SK-N-SH treated with all-trans-retinoic acid at 6 μM for 48 hours (cell line): ENCODE measurements at places on chromosomes 3 and 15.

DNA sequence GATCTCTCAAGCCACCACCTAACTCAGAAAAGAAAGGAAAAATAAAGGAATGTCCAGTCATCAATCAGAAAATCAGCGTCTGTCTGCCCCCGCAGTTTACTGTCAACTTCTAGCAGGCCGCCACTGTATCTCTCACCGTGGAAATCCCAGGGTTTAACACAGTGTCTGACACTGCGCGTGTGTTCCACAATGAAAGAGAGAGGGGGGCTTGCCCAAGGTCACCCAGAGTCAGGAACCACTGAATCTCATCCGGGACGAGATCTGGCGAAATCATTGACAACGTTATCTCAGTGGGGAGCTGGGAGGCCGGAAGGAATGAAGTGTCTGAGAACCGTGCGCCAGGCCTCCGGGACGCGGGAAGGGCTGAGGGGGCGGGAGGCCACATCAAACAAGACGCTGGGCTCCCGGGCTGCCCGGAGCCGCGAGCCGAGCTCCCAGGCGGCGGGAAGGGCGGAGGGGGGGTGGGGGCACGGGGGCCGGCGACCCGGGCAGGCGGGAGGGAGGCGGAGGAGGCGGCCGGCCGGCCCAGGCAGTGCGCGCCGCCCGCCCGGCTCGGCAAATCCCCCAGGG lies 2.2 kb upstream of the HES1 start:
- ATAC-seq, result no peak

GRCh38 chr3:51375136-51375535 lies 10.0 kb upstream of the MANF start:
- ATAC-seq, result no peak

DNA sequence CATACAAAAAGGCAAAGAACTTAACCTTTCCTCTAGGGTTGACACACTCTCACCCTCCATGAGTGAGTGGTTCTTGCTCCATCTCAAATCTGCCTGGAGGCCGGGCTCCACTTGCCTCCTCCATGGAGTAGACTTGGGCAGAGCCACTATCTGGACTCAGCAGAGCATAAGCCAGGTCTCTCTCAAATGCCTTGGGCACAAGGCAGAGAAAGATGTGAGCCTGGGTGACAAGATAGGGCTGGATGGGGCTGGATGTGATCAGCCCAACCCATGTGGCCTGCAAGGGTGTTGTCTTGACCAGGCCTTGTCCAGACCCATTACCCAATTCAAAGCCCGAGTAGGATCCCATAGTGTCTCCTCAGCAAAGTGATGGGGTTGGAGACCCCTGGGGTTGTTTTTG lies 4.2 kb upstream of the RPL29 start:
- no peak for ATAC-seq

DNA sequence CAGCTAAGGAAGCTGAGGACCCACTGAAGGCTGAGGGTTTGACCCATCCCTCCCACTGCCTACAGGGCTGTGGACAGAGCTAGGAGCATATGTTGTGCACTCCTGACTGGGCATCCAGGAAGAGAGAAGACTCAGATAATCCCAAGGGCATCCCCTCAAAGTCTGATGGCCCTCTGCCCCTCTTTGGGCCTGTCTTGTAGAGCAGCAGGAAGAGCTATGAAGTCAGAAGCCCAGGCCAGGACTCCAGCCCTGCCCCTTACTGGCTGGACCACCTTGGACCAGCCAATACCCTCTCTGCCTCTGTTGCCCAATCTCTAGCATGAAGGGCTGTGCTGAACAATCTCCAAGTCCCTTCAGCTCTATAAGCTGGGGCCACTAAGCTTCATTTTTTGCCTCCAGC lies 210.8 kb downstream of the RPLP1 start:
- no peak for ATAC-seq

- peak; percentile 100 for ATAC-seq
Observed at GRCh38 chr15:39213385-39213840, 367.5 kb upstream of the THBS1 start.

- peak; percentile 64 for ATAC-seq
Observed at GRCh38 chr15:22930782-22931484, 49.2 kb downstream of the CYFIP1 start.

GRCh38 chr3:155785662-155786295 lies 20.3 kb downstream of the C3orf33 start:
- no peak for ATAC-seq

DNA sequence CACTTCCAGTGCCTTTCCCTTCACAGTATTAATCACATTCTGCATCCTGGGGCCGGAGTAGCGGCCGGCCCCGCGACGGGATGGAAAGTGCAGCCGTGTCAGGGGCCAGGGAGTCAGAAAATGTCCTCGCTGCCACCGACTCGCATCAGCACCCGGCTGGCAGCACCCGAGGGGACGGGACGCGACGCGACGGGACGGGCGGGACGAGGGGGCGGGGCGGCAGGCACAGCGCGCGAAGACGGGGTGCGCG lies 353 bp downstream of the ATG3 start:
- peak; percentile 50 for ATAC-seq

- no peak for ATAC-seq
Observed at GRCh38 chr3:109887293-109887692, 549.9 kb upstream of the DPPA4 start.

- no peak for ATAC-seq
Observed at GRCh38 chr15:99324700-99325099, 73.4 kb downstream of the LRRC28 start.

GRCh38 chr3:157606011-157606851 lies 103.0 kb upstream of the VEPH1 start:
- peak; percentile 98 for ATAC-seq

DNA sequence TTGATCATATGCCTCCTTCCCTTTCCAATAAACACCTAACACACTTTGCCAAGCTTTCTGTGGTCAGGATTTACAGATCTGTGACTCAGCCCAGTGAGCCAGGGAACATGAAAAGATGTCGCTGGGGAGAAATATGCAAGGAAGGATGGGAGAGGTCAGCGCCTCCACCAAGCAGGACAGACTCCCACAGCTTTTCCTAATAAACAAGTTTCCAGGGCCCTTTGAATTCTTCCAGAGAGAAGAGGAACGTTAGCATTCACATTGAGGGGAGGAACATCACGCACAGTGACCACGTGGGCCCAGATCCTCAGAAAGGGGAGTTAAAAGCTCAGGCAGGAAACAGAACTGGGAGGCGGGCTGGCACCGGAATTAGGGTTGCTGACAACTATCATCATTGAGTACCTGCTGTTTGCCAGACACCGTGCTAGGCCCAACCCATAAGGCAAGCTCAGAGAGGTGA lies 33.3 kb upstream of the MRPS22 start:
- ATAC-seq, result peak; percentile 68

- no peak for ATAC-seq
Observed at GRCh38 chr3:134342259-134342658, 32.0 kb downstream of the AMOTL2 start.

GRCh38 chr3:129794311-129795185 lies 99.0 kb downstream of the TMCC1 start:
- peak; percentile 63 for ATAC-seq

DNA sequence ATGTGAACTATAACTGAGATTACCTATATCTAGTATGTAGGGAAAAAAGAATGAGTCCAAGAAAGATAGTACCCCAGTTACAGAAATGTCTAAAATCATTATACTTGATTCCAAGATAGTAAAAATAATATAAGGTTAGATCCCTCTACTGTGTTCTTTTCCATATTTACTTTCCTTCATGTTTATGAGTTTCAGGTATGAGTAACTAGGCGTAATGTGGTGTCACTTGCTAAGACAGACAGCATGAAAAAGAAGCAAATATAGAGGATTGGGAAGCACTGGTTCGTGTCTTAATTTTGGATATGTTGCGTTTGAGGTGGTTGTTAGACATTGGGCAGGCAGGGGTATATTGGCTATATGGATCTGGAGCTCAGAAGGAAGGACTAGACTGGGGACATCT lies 168.1 kb upstream of the PFN2 start:
- no peak for ATAC-seq

DNA sequence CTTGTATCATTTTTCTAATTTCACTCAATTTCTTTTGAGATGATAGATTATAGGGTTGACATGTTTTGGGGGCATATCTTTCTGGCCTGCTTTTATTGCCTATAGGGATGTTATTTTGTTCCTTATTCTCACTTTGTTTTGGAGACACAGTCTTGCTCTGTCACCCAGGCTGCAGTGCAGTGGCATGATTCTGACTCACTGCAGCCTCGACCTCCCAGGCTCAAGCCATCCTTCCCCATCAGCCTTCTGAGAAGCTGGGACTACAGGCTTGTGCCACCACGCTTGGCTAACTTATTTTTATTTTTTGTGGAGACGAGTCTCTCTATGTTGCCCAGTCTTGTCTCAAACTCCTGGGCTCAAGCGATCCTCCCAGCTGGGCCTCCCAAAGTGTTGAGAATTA lies 72.8 kb upstream of the FAN1 start:
- no peak for ATAC-seq

- no peak for ATAC-seq
Observed at GRCh38 chr3:157452097-157452496, 15.4 kb downstream of the PTX3 start.

GRCh38 chr3:36678216-36679013 lies 85.9 kb downstream of the DCLK3 start:
- no peak for ATAC-seq
